ENCODE measurements at places on chromosomes 6 and 20.

DNA sequence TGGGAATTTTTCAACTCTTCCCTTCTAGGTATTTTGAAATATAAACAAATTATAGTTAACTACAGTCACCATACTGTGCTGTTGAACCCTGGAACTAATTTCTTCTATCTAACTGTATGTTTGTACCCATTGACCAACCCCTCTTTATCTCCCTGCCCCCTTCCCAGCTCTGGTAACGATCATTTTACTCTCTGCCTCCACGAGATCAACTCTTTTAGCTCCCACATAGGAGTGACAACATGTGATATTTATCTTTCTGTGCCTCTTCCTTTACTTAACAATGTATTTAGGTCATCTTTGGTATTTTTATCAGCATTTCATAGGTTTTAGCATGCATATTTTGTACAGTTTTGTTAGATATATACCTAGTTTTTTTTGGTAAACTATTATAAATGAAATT, 45.9 kb downstream of the ASXL1 start:
- no peak for DNase-seq

- no peak for DNase-seq
Measured at GRCh38 chr20:926670-927069, 10.5 kb upstream of the ANGPT4 start.

DNA sequence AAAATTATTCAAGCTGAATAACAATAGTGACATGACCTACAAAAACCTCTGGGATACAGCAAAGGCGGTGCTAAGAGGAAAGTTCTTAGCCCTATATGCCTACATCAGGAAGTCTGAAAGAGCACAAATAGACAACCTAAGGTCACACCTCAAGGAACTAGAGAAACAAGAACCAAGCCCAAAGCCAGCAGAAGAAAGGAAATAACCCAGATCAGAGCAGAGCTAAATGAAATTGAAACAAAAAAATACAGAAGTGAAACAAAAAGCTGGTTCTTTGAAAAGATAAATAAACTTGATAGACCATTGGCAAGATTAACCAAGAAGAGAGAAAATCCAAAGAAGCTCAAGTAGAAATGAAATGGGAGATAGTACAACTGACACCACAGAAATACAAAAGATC, 47.6 kb upstream of the NOTCH4 start:
- DNase-seq, result no peak

DNA sequence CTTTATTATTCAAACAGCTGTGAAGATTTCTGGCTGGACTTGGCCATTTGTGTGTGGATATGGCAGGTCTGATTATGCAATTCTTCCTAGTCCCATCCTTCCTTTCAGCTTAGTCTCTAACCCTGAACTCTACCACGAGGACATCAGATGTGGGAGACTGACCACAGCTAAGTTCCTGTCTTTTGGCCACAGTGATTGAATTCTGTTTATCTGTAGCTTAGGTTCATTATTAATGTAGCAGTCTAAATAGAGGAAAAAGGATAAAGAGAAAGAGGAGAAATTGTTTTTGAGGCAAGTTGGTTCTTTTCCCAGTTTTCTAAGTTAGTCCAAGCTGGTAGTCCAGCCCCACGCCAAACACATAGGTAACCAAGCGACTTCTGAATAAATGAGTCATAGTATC, 598.9 kb downstream of the RFPL4B start:
- DNase-seq, result no peak

- DNase-seq, result no peak
Measured at GRCh38 chr6:26389349-26389894, 6.5 kb downstream of the BTN2A2 start.

DNA sequence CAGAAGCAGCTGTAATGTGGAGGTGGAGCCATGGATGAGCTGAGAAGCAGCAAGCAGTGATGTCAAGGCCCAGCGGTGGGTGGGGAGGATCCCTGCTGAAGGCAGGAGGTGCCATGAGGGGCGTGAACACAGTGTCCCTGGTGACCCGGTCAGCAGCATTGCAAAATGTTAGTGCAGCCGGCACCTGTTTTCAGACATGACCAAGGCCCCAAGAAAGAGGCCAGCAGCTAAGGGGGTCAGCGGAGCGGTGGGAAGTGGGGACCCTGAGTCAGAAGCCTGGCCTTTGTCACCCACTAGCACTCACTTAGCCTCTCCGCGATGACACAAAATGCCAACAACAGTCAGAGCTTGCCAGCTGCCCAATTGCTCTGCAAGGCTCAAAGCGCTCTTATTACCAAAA, 51.9 kb downstream of the TMEM242 start:
- no peak for DNase-seq

- no peak for DNase-seq
Measured at GRCh38 chr6:88059191-88059590, 11.6 kb downstream of the SPACA1 start.

DNA sequence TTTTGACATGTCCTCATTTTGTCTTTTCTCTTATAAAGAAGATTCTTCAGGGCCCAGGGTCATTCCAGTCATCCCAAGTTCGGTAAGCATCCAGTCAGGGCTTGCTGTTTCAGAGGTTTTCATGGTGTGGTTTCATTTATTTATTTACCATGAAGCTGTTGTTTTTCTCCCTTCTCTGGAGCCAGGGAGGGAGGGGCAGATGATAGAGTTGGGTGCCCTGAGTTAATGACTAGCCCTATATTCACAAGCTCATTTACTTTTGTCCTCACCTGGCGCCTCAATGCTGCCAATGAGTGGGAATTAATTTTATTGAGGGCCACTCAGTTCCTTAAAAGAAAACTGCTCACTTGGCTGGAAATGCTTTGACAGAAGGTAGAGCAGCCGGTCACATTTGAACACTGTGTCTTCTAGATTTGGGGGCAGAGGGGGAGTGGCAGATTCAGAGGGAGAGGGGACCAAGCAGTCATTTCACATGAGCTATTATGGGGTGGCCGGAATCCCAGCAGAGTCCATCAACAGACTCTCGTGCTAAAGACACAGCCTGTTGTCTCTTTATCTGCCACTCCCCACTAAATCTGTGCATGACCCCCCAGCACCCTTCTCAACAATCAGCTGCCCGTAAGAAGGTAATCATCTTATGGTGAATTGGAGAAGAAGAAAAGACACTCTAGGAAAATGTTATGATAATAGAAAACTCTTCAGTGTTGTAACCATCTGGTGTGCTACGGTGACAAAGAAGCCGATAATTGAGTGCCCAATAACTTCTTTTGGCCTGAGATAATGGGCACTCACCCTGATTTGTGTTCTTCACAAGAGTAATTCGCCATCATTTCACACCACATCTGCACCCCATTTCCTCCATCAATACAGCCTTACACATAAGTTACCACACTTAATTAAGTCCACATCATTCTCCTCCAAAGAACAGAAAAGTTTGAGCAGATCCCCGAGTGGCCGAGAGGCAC, 573.5 kb upstream of the JAG1 start:
- no peak for DNase-seq

GRCh38 chr20:2350606-2351005, 30.1 kb upstream of the TGM6 start:
- DNase-seq, result no peak

GRCh38 chr6:36028088-36028876, 674 bp downstream of the MAPK14 start:
- DNase-seq, result peak; percentile 27

DNA sequence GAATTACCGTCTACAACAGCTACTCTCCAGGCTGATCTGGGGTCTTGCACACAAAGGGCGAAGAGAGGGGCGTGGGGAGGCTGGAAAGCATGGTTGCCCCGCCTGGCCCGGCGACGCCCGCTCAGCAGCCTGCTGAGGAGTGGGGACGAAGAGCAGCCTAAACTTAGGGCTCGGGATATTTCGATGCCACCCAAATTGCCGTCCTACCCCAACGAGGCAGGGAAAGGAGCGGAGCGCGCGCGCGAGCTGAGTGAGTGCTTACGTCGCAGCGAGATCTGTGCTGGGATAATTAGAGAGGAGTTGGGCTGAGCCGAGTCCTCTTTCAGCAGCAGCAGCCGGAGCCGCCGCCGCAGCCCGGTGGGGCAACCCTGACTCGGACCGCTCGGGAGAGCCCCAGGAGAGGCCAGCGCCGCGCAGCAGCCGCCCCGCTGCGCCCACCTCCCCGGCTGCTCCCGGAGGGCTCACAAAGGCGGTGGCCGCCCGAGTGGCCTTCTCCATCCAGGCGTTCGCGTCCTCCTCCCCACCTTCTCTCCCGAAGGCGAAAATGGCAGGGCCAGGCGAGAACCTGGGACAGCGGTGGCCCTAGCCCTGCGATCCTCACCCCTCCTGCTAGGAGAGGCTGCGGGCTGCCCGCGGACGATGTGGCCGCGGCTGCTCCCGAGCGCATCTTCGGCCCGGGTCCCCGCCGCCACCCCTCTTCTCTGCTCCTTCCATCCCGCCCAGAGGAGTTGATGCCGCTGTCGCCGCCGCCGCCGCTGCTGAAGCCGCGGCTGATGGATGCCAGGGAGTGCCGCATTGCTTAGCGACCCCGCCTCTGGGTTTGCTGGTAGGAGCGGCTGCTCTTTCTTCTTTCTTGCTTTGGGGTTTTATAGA, at the start of gene CLVS2:
CLVS2 (plus strand) TSS at position 315 of the 873 bp plus-strand sequence. CDS start 1,543 bp downstream, outside the sequence.
- DNase-seq, result peak; percentile 7

GRCh38 chr6:52418606-52419005, 1.5 kb upstream of the EFHC1 start:
- DNase-seq, result no peak

DNA sequence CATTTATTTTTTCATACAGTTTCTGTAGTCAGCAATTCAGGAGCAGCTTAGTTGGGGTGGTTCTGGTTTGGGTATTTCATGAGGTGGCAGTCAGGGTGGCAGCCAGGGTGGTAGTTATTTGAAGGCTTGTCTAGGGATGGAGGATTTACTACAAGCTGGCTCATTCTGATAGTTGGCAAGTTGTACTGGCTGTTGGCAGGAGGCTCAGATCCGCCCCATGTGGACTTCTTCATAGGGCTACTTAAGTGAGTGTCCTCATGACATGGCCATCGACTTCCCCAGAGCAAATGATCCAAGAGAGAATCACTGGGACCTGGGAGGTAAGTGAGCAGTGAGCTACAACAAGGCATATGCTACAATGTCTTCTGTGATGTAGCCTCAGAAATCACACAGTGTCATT, 22.4 kb upstream of the CDKAL1 start:
- no peak for DNase-seq

DNA sequence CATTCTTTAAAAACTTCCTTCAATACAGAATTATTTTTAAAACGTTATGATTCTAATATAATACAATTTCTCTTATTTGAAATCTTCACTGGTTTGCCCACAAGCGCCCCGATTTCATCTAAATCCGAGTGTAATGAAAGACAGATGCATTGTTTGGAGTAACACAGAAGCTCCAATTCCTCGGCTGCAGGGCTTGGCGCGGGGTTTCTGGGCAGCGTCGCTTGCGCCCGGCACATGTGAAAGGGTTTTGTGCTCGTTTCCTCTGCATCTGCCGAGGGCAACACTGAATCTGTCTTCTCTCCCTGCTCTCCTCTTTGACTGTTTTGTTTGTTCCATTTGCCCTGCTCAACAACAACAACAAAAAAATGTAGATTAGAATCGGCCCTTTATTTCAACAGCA, 248.6 kb upstream of the QKI start:
- DNase-seq, result no peak

DNA sequence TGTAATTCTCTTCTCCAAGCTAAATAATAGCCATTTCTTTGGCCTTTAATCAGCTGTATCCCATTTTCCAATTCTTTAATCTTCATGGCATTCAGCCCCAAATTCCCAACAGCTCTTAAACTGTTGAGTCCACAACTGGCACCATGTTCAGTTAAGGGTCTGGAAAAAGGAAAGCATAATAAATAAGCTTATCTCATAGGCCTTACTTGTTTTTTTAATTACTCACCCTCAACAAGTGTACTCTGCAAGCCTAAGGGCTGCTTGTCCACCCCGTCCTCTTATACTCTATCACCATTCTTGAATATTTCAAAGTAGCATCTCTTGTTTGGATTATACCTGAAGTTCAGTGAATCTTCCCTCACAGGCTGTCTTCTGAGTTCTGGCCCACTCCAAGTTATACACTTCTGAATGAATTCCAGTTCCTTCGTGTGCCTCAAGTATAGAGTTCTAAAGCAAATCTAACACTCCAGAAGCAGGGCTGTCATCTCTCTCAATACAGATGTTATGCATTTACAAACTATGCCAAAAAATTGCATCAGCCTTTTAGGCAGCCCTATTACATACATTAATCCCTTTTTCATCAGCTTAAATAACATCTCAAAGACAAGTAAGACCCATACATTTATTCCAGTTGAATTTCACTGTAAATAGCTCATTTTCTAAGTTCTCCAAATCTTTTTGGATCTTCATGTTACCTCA, 98.7 kb downstream of the COL21A1 start:
- no peak for DNase-seq

DNA sequence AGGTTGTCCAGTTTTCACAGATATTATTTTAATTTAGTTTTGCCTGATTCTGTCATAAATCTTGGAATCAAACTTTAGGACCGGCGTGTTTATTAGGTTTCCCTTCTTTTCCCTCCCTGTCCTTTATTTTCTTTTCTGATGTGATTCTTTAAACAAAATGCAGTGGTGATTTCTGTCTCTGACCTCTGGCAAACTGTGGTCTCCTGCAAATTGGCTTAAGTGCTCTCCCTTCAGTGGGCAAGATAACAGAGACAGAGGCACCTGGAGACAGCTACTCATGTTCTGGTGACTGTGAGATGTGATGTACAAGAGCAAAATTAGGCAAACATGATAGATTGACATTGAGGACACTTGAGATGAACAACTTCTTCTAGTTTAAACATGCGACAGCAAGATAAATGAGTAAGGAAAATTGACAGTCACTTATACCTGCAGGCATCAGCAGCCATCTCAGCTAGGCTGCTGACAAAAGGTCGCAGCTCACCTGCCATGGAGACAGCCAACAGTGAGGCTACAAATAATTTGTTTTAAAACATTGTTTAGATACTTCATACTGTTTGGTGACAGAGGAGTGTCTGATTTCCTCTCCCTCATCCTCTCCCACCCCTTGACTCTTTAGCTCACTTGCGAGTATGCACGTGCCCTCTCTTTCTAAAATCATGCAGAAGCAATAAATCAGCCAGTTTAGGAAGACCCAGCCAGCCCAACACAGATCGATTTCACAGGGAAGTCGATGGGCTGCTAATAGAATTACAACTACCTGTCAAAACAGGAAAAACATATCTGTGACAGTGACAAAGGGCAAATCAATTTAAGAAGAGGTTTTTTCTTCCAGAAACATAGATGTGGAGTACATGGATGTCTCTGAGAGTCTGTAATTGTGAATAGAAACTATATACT, 63.4 kb upstream of the MAP3K7 start:
- DNase-seq, result no peak

GRCh38 chr20:53829255-53829723, 235.7 kb upstream of the ZNF217 start:
- no peak for DNase-seq

GRCh38 chr6:52881996-52882841, 27.3 kb downstream of the GSTA3 start:
- DNase-seq, result peak; percentile 37

GRCh38 chr6:75135450-75135849, 70.4 kb downstream of the COL12A1 start:
- DNase-seq, result no peak

GRCh38 chr6:140485740-140486449, 1111.4 kb upstream of the CITED2 start:
- DNase-seq, result no peak

GRCh38 chr6:138393871-138394783, 9.9 kb upstream of the HEBP2 start:
- no peak for DNase-seq

- DNase-seq, result no peak
Measured at GRCh38 chr6:124142852-124143251, 339.2 kb downstream of the NKAIN2 start.

- DNase-seq, result no peak
Measured at GRCh38 chr20:42945234-42945994, 244.3 kb downstream of the PTPRT start.

- no peak for DNase-seq
Measured at GRCh38 chr6:101544286-101544685, 150.8 kb downstream of the GRIK2 start.
